Naive B cell (primary cell): ENCODE measurements at places on chromosomes 13 and 19. TPM values are rescaled to one million over a fixed set of nuclear protein-coding genes. Genes with fewer than 3 reads are reported as not detected.

- peak overlapping the region; percentile 65 for H3K4me3 ChIP-seq
- H3K36me3 ChIP-seq: no peaks in the 10 kb centered on the region
- DNase-seq: no peak
- peaks cover 14% of the 10 kb centered on the region for H3K27me3 ChIP-seq
- peaks cover 9% of the 10 kb centered on the region for H3K4me1 ChIP-seq
Observed at GRCh38 chr19:7861619-7862412, 12.4 kb downstream of the PRR36 start.

DNA sequence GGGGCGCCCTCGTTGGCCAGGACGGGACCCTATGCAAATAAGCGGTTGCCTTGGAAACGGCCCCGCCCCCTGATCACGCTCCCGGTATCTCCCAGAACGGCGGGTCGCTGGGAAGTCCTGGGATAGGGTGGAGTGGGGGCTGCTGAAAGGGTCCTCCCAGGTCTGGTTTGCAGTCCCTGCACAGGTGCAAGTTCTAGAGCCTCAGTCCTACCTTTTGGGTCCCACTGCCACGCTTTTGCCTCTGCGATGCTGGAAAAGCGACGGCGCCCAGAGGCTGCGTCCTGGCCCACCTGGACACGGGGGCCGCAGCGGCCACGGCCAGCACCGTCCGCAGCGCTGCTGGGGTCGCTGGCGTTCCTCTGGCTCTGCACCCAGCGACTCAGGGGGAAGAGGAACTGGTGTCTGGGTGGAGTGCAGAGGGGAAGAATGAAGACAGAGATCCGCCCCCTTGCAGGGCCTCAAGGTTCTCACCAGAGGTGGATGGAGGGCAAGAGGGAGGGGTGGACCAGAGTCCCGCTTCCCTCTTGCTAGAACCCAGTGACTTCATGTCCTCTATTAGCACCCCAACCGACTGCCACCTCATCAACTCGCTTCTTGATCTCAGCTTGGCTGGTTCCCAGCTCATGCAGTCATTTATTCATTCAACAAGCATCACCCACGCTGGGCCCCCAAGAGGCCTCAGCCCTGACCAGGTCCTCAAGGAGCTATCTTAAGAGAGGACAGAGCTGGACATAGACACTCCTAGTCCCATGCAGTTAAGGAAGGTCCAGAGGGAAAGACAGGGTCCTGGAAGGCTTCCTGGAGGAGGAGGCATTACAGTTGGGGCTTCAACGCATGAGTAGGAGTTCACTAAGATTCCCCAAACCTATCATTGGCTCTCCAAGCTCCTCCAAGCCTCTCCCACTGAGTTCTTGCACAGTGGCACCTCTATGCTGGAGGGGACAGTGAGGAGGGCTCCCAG lies at the start of gene LRRC25:
Gene LRRC25 (minus strand): TSS at position 381 of the 961 bp plus-strand sequence. CDS start 659 bp downstream, outside the sequence.
- H3K4me3 ChIP-seq: peak within 1 kb of the TSS; percentile 88
- H3K36me3 ChIP-seq: no peaks in the 10 kb centered on the region
- peak within 1 kb of the TSS; percentile 66 for H3K27ac ChIP-seq
- DNase-seq: peak; percentile 70
- peaks cover 52% of the 10 kb centered on the region for H3K4me1 ChIP-seq
- H3K27me3 ChIP-seq: no peaks in the 10 kb centered on the region

DNA sequence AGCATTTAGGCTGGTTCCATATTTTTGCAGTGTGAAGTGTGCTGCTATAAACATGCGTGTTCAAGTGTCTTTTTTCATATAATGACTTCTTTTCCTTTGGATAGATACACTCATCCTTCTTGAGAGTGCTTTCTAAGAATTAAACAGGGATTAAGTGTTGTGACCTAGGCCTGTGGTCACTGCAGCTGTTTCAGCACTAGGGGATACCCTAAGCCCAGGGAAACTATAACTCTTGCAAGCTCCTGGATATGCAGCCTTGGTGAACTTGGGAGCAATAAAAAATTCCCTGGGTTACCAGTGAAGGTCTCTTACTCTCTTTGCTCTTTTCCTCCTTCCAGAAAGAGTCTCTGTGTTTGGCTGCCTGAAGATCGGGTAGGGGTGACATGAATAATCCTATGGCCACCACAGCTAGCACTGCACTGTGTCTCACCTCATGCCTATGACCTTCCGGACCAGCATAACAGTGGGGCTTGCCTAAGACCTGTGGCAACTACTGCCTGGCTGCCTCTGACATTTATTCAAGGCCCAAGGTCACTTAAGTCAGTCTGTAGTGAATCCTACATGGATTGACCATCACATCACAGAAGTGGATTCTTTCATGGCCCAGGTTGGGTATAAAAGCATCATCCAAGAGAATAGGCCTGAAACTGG lies 799.7 kb downstream of the DACH1 start:
- H3K36me3 ChIP-seq: no peaks in the 10 kb centered on the region
- DNase-seq: no peak
- no peak overlapping the region for H3K27ac ChIP-seq
- H3K27me3 ChIP-seq: no peaks in the 10 kb centered on the region

The EDNRB gene
- not detected for polyA plus RNA-seq

GRCh38 chr13:73323615-73324014 lies 264.8 kb downstream of the KLF5 start:
- H3K4me1 ChIP-seq: no peaks in the 10 kb centered on the region
- no peak overlapping the region for H3K27ac ChIP-seq
- DNase-seq: no peak
- no peaks in the 10 kb centered on the region for H3K36me3 ChIP-seq

DNA sequence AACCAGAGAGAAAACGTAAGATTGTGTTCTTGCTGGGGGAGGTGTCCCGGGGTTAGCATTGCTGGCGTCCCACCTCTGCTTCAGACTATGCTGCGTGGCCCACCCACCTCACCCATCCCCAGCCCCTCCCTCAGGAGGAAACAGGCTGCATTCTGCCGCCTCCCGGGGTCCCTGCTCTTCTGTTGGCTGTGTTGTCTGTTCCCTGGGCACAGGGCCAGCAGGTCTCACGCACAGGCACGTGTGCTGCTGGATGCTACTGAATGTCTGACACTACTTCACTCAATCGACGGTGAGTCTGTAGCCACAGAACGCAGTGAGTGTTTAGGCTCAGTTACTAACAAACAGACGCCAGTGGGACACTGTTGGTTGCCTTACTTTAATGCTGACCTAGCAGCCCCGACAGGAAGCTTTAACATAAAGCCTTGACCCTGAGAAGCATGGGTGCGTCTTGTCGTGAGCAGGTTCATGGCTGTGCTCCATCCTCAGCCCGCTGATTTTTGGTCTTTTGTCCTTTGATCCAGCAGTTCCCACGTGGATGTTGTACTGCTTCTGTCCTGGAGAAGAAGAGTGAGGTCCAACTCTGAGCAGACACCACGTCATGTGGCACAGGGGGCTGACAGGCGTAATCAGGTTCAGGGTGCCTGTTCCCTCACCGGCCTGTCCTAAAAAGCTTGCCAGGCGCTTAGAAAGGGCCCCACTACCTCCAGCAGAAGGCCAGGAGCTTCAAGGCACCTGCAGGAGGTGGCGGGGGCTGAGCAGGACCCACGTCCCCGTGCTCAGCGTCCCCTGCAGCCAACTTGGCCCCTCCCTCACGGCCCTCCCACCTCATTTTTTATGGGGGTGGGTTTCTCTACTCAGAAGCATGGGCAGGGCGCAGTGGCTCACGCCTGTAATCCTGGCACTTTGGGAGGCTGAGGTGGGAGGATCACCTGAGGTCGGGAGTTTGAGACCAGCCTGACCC lies 26.0 kb downstream of the NAXD start:
- no peak overlapping the region for H3K27ac ChIP-seq
- H3K27me3 ChIP-seq: no peaks in the 10 kb centered on the region
- no peak for DNase-seq
- peaks cover 4% of the 10 kb centered on the region for H3K4me1 ChIP-seq
- no peak overlapping the region for H3K4me3 ChIP-seq
- H3K36me3 ChIP-seq: peaks cover 9% of the 10 kb centered on the region

- no peak for DNase-seq
- H3K4me3 ChIP-seq: no peak overlapping the region
- no peaks in the 10 kb centered on the region for H3K4me1 ChIP-seq
- H3K36me3 ChIP-seq: no peaks in the 10 kb centered on the region
Observed at GRCh38 chr19:33325920-33326319, 23.6 kb upstream of the CEBPA start.

- DNase-seq: no peak
- no peaks in the 10 kb centered on the region for H3K36me3 ChIP-seq
- H3K27ac ChIP-seq: no peak overlapping the region
- no peak overlapping the region for H3K4me3 ChIP-seq
Observed at GRCh38 chr13:51213173-51213728, 8.9 kb upstream of the FAM124A start.

- no peaks in the 10 kb centered on the region for H3K27me3 ChIP-seq
- H3K4me3 ChIP-seq: no peak overlapping the region
- no peaks in the 10 kb centered on the region for H3K4me1 ChIP-seq
- no peak overlapping the region for H3K27ac ChIP-seq
Observed at GRCh38 chr13:48068036-48068435, 26.9 kb downstream of the MED4 start.
